ENCODE measurements at places on chromosomes 2 and 18.

- DNase-seq: no peak
Measured at GRCh38 chr2:197461057-197461456, 7.7 kb downstream of the COQ10B start.

DNA sequence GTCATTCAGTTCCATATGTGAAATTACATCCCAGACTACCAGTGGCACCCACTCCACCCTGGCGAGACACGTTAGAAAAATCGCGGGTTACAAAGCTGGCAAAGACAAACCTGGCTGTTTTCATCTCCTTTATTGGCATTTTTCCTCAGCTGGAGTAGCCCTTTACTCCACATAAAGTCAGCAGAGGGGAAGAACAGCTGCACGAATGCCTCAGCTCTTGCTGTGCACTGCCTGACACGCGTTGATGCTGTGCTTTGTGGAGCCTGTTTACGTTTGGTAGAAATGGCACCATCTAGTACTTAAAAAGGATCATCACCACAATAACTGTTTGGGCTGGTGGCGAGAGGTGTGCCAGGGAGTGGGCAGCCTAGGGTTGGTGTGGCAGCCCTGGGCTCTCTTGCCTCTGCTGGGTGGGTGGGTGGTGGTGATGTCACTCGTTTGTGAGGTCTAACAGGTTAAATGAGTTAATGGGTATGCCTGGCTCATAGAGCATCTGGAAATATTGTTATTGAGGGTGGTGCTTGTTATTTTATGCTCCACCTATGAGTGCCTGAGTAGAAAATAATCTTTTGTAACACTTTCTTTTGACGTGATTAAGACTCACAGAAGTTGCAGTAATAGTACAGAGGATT, 16.4 kb downstream of the FARP2 start:
- DNase-seq: no peak

- DNase-seq: no peak
Measured at GRCh38 chr2:101113441-101114267, 37.5 kb downstream of the TBC1D8 start.

- DNase-seq: no peak
Measured at GRCh38 chr2:142094233-142094632, 36.6 kb downstream of the LRP1B start.

GRCh38 chr2:63765117-63765516, 76.6 kb upstream of the UGP2 start:
- DNase-seq: no peak

- DNase-seq: no peak
Measured at GRCh38 chr18:8177330-8178016, 431.8 kb upstream of the RAB12 start.

GRCh38 chr18:36386150-36386920, 88.8 kb downstream of the FHOD3 start:
- no peak for DNase-seq

GRCh38 chr2:48849770-48850169, 94.2 kb upstream of the LHCGR start:
- no peak for DNase-seq

GRCh38 chr2:148509288-148509902, 135.2 kb upstream of the EPC2 start:
- DNase-seq: peak; percentile 91

GRCh38 chr2:54336136-54336976, 80.3 kb upstream of the TSPYL6 start:
- no peak for DNase-seq

GRCh38 chr2:39631718-39632117, 34.0 kb upstream of the TMEM178A start:
- DNase-seq: no peak

DNA sequence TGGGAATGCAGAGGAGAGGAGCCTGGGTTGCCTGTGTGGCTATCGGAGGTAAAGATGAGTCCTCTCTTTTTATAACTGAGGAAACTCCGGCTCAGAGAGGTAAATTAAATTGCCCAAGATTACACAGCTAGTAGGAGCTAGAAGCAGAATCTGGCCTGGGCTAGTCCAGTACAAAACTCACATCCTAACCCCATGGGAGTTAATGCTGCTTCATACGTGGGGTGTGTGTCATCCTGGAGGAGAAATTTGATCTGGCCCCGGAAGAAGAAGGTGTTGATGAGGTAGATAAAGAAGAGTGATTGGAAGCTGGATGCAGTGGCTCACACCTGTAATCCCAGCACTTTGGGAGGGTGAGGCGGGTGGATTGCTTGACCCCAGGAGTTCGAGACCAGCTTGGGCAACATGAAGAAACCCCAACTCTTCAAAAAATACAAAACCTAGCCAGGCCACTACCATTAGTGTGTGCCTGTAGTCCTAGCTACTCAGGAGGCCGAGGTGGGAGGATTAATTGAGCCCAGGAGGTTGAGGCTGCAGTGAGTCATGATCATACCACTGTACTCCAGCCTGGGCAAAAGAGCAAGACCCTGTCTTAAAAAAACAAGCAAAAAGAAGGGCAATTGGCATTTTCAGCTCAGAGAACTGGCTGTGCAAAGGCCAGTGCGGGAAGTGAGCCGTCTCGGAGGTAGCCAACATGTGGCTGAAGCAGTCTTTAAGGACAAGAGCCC, 33.7 kb downstream of the CTIF start:
- no peak for DNase-seq

DNA sequence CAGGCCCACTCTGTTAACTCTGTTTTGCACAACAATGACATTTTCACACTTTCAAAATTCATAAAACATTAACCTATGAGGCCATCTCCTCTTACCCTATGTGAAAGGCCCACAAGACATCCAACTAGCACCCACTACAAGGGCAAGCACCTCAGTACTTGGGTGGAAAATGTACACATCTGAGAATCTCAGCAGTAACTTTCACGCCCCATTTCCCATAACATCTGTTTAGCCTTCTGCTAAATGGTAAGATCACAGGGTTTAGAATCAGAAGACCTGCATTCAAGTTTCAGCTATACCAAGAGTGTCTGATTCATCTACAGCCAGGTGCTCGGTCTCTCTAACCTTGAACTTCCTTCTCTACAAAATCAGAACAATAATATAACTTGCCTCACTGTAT, 89.2 kb downstream of the SP100 start:
- DNase-seq: no peak

GRCh38 chr2:176508984-176509740, 239.9 kb downstream of the MTX2 start:
- no peak for DNase-seq

GRCh38 chr2:226640501-226640900, 159.1 kb downstream of the IRS1 start:
- no peak for DNase-seq

DNA sequence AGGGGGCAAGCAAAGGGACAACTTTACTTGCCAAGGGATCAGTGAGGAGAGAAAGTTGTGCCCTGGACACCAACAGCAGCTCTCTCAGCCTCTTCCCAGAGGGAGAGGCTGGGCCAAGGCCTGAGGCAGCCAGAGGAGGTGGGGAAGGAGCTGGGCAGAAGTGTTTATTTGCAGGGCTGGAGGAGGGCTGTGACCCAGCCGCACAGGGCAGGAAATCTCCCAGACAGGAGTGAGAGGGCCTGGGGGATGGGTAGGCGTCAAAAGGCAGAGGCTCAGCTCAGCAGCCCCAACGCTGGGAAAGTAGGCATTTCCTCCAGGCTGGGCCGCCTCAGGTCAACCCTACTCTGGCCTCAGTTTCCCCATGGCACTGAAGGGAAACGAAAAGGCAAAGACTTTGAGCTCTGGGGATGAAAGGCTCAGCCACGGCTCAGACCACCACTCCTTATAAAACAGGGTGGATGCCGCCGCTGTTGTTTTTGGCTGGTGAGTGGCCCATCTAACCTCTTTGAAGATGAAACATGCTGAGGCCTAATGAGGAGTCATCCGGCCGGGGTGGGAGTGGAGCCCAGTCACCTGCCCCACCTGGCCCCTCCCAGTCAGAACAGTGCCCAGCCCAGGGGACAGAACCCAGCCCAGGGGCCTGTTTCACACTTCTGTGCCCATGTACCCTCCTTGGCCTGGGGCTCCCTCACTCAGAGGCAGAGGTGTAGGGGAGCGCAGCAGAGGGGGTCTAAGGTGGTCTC, 21.9 kb upstream of the SEMA4C start:
- DNase-seq: no peak

DNA sequence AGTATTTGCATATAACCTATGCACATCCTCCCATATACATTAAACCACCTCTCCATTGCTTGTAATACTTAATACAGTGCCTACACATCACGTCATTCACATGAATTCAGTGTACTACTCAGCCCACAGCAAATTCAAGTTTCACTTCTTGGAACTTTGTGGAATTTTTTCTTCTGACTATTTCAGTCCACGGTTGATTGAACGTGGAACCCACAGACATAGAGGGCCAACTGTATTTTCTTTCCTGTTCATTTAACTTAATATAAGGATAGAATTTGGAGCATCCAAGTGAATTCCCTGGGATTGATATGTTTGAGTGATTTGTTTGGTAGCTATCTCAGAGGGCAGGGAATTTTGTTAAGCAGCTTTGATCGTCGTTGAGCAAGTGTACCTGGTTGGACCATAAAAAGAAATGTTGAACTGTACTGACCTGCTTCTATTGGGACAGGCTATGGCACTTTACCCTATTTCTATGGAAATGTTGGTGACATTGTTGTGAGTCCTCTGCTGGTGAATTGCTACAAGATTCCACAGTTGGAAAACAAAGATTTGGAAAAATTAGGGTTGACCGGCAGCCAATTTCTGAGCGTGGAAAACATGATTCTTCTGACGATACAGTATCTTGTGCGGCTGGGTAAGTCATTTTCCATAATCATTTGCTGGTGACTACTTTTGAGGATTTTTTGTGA, 156.6 kb downstream of the ESCO1 start:
- no peak for DNase-seq

DNA sequence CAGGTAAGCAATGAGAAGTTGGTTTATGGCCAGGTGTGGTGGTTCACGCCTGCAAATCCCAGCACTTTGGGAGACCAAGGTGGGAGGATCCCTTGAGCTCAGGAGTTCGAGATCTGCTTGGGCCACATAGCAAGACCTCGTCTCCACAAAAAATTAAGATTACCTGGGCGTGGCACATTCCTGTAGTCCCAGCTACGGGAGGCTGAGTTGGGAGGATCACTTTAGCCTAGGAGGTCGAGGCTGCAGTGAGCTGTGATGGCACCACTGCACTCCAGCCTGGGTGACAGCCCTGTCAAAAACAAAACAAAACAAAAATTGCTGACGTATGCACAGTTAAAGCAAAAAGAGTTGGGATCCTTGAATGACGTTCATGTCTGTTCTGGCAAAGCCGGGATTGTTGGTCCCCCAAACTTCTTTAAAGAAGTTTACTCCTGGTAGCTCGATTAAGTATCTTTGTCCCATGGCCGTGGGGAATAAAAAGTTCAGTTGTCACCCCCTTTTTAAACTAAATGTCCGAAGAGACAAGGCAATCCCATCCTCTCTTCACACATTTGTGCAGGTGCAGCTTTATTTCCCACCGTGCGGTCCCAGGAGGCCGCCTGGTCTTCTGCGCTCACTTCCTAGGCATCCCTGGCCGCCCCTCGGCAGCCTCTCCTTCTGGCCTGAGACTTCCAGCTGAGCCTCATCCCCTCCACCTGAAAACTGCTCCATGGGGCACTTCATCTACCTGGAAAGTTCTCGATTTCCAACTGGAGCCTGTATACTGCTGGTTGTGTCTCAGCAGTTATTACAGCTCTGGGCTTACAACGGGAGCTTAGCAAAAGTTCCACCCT, 762 bp upstream of the SPOPL start:
- DNase-seq: no peak

DNA sequence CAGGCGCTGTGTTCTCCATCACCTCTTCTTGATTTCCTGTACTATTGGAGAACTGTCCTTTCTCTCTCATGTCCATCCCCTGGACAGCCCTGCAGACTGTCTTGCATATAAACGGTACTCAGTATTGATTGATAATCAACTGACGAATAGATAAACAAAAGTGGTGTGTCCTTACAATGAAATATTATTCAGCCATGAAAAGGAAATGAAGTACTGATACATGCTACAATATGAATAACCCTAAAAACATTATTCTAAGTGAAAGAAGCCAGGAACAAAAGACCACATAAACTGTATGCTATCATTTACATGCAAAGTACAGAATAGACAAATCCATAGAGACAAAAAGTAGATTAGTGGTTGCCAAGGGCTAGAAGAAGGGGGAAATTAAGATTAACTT, 77.6 kb downstream of the SDC1 start:
- DNase-seq: no peak

DNA sequence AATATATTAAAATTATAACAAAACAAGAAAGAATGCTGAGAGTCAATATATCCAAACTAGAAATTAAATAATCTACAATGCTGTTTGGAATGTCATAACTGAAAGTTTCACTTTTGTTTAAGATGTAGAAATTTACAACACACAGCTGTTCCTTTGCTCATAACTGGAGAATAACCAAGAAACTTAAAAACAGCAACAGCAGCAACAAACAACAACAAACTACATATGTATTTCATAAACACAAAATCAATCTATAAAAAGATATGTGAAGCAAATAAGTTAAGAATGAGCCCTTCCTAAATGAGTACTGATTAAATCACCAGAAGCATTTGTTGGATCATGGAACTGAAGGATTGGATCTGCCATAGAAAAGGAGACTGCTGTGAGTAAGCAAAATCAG, 456.5 kb upstream of the ZNF804A start:
- no peak for DNase-seq

GRCh38 chr18:31199190-31199769, 36.6 kb upstream of the DSC1 start:
- DNase-seq: no peak

- no peak for DNase-seq
Measured at GRCh38 chr18:48639772-48640432, 101.1 kb downstream of the CTIF start.

DNA sequence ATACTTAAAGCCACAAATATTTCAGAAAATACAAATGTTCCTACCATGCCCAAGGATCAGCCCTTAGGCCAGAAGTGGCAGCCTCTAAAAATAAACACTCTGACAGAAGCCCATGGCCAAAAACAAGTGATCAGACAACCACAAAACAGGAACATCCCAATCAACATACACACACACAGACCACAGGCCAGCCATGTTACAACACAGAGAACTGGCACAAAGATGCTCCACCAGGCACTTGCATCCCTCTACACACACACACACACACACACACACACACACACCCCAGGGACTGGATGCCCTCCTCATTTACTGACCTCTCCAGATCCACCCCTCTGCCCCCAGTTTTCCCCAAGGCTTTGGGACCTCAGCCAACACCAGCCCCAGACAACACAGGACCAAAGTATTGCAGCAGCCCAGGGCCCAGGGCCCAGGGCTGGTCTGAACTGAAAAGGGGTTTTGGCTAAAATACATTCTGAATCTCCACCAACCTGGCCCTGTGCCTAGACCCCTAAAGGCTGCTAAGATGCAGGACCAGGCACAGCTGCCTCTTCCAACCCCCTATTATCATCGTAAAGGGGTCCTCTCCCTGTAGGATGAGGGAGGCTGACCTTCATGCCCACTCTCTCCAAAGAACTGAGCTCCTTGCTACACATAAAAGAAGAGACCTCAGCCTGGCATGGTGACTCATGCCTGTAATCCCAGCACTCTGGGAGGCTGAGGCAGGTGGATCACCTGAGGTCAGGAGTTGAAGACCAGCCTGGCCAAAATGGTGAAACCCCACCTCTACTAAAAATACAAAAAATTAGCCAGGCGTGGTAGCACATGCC, 151.4 kb downstream of the TNS1 start:
- no peak for DNase-seq

GRCh38 chr2:236613612-236614011, 44.0 kb downstream of the ACKR3 start:
- no peak for DNase-seq
